ENCODE measurements at places on chromosomes 2 and 18.

DNA sequence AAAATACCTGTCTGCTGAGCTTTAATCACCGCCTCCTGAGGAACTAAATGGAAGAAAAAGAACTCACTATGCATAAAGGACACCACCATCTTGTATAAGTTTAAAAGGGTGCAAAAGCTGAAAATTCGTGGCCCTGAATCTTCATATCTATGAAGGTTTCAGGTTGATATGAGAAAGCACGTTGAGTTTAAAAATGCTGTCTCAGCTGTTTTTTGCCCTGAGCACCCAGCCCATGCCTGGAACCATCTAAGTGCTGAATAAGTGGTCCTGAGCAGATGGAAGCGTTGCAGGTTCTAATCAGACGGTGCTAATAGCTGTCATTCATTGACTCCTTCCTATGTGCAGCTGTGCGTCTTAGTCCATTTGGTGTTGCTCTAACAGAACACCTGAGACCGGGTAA, 467.4 kb downstream of the EIPR1 start:
- DNase-seq, result no peak

DNA sequence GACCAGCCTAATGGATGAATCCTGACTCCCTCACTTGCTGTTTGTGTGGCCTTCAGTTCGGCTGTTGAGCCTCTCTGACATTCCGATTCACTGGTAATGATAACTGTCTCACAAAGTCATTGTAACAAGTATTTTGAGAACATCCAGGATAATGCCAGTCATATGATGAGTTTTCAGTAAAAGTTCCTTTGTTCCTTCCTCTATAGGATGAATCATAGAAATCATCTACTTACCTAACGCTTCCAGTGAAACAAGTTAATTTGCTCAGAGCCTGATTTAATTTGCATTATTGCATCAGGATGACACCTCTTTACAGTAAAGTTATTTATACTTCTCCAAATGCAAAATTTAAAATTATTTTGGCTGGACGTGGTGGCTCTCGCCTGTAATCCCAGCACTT, 32.0 kb downstream of the RAB31 start:
- no peak for DNase-seq

GRCh38 chr2:47437287-47437686, 34.3 kb downstream of the MSH2 start:
- no peak for DNase-seq

DNA sequence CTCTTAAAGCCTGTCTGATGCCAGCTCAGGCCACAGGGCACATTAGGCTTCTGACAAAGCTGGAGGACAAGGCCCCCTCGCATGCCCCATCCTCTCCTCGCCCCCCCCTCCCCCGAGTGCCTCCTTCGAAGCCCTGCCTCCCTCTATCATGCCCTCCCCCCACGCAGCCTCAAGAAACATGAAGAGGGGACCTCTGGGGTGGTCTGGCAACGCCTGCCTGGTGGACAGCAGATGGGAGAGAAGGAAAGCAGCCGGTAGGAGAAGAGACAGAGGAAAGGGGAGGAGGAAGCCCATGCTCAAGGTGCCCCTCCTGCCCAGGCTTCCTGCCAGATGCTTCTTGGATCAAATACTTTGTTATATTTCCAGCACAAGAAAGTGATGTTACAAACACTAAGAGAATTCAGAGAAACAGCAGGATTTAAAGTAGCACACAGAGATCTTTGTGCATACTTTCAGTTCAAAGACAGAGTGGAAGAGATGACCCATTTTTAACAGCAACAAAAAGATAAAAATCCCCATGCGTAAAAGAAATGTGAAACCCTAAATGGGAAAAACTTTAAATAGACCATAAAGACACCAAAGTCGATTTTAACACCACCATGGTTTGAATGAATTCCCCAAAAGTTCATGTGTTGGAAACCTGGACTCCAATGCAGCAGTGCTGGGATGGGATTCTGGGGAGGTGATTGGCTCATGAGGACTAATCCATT, 19.0 kb downstream of the BOK start:
- no peak for DNase-seq

DNA sequence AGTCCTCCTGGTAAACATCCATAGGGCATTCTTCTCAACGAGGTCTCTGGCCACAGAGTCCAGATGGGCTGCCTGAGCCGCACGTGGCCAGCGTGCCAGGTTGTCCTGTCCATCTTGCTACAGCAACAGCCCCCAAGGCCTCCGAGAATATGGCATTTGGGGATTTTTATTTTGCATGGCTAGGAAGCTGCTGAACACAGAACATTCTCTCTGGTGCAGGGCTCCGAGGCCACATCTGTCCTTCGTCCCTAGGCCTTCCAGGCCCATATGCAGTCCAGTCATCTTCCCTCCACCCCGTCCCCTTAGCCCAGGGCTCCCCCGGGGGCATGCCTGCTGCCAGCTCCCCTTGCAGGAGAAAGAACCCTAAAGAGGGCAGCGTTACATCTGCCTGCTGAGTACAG, 2.3 kb downstream of the HDAC4 start:
- no peak for DNase-seq

DNA sequence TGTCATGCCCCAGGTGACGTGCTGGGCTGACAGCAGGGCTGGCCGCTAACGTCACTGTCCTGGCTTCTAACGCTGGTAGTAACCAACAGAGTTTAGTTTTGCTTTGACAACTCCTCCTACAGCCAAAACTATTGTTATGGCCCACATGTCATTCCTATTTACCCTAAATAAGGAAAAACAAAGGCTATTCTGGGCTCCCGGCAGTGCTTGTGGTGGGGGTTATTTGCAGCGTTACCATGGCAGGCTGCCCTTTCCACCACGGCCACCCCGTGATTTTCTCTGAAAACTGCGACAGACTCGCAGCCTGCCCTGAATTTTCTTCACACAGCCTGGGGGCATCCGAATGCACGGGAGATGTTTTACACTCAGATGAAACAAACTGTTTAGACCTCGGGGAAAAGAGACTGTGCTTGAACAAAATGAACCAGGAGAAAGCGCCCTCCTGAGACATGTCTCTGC, 115.2 kb downstream of the FAM210A start:
- DNase-seq, result no peak

GRCh38 chr2:140865837-140866236, 1265.0 kb downstream of the LRP1B start:
- DNase-seq, result no peak

- DNase-seq, result no peak
These were observed 238.2 kb downstream of the GCA start for GRCh38 chr2:162581959-162582798.

GRCh38 chr2:177466337-177467195, 74.0 kb downstream of the AGPS start:
- no peak for DNase-seq

GRCh38 chr18:36530676-36531405, 233.3 kb downstream of the FHOD3 start:
- DNase-seq, result no peak

DNA sequence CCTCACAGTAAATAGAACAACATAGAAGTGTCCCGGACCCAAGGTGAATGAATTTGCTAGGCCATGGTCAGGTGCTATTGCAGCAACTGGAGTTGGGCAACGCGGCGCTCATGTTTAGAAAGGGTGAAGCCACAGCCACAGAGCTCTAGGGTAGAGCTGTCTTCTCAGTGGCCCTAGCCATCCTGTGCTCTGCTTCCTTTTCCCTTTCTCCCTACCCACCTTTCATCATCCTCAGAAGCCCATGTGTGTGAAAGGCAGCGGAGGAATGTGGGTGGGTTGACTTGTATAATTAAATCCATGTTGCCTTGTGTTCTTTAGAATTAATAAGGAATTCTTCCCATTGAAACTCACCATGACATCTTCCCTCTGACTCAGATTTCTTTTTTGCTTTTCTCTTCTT, 336.7 kb downstream of the OSR1 start:
- no peak for DNase-seq

GRCh38 chr2:7900593-7900992, 781.3 kb upstream of the ID2 start:
- DNase-seq, result no peak

GRCh38 chr2:8477552-8478470, 204.0 kb upstream of the ID2 start:
- no peak for DNase-seq

DNA sequence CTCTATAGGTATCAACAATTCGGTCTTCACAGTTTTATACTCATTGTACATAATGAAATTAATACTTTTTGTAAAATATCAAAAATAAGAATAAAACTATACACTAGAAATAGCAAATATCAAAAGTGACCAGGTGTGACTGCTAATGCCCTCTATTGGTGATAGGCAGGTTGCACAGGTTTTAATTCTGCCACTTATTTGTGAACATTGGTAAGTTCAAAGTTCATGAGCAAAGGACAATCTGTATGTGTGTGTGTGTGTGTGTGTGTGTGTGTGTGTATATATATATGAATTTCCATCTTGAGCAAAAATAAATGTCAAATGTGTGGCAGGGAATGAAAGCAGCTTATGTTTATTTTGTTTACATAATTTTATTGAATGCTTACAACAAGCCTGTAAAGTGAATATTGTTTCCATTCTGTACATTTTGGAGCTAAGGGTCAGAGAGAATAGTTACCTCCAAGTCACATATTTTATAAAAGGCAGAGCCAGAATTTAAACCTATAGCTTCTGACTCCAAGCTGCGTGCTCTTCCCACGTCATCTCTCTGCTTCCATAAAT, 537.4 kb downstream of the CPS1 start:
- DNase-seq, result no peak

GRCh38 chr2:134463699-134464022, 209.8 kb downstream of the MGAT5 start:
- DNase-seq, result no peak

All from stimulated activated CD4-positive, alpha-beta T cell treated with anti-CD3 and anti-CD28 coated beads, Interleukin-1b, Interleukin-23, amount 100 ng/mL, for 1 hour (primary cell).